CD4-positive, alpha-beta T cell (primary cell): ENCODE measurements at places on chromosomes 2 and 18.

GRCh38 chr2:29816651-29817050, 104.7 kb downstream of the ALK start:
- no peak for DNase-seq

DNA sequence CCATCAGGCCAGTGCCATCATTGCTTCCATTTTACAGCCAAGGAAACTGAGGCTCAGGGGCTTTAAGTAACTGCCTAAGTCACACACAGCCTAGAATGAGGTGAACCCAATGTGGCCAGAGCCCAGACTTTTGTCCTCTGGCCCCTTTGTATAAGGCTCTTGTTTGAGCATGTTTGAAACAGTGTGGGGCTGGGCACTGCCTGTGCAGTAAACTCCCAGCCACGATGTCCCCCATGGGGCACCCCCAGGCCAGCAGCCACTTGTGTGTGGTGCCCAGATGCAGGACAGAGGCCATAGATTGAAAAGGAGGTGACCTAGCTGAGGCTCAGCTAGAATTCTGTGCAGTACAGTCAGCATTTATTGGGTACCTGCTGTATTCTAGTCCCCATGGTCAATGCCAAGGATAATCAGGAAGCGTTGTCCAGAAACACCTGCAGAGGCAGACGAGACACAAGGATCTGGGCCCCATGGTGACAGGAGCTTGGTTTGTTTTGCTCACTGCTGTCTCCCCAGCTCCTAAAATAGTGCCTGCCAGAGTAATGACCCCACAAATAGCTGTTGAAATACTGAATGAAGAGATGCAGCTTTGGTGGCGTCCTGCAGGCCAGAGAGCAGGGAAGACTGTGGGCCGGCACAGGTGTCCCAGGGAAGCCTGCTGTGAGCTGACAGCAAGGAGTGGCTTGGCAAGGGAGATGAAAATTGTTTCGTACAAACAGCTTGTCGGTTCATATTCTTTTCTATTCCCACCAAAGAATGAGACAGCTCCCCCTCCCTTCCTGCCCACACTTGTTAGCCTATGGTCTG, 160.7 kb downstream of the LDLRAD4 start:
- DNase-seq = no peak

DNA sequence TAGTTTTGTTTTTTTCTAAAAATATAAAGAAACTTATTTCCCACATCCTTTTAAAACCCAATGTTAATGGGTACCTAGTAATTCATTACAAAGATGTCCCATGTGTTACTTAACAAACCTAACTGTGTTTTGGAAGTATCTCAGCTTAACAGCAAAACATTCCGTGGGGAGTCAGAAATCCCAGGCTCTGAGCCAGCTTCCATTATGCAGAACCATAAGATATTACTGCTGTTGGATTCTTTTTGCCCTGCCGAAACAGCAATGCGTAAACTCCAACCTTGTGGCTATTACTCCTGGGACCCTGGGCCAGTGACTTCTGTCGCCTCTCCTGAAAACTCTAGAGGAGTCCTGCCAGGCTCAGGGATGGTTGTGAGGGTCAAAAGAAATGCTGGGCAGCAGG, 174.1 kb downstream of the UXS1 start:
- no peak for DNase-seq

GRCh38 chr18:78984941-78985784, 5.5 kb downstream of the SALL3 start:
- DNase-seq = no peak

GRCh38 chr18:56470406-56471351, 167.7 kb downstream of the TXNL1 start:
- no peak for DNase-seq

DNA sequence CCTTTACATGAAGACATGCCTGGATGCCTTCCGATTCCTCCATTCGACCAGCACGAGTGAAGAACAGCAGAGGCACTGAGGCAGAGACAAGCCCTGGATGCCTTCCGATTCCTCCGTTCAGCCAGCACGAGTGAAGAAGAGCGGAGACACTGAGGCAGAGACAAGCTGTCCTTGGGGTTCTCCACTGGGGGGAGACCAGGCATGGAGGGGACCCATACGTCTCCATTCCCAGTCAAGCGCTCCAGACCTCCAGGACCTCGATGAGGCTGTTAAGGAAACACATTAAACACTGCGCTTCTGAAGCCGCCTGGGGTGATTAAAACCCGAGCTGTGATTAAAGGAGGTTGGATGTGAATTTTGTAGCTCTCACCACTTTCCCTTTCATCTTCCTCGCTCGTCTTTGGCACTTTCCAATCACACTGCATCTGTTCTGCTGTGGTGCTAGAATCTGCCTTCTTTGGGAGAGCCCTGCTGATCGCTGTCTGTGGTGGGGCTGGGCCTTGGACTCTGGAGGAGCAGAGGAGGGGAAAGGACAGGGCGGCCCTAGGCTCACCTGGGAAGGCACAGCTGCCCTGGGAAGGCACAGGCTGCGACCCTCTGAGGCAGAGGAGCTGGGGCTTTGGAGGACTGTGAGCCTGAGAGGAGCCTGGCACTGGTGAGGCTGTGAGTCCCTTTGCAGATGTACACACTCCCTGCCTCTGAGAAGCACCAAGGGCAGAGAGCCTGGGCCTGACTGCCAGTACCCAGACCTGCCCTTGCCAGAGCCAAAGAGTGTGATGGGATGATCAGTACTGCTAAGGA, 463.1 kb upstream of the HS6ST1 start:
- DNase-seq = no peak

DNA sequence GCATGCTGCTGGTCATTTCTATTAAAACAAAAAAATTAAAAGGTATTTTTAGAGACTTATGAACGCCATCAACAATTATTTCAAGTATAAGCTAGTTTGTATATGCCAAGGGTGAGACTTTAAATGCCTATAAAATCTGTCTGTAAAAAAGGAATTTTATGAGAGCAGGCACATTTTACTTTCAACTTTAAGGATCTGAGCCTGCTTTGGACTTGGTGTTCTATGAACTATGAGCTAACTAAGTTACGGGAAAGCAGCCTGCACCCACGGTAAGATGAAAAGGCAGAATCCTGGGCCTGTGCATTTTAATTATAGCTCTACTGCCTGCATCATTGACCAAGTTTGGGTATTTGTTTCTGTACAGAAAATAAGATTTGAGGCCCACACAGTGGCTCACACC, 95.4 kb downstream of the PLEKHM3 start:
- no peak for DNase-seq

DNA sequence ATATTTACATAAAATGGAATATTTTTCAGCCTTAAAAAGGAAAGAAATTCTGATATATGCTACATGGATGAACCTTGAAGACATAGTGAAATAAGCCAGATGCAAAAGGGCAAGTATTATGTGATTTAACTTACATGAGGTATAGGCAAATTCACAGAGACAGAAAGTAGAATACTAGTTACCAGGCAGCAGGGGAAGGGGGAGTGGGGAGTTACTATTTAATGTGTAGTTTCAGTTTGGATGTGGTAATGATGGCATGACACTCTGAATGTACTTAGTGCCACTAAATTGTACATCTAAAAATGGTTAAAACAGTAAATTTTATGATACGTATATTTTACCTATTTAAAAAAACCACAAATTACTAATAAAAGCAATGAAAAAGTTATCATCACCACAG, 12.1 kb downstream of the METTL4 start:
- no peak for DNase-seq

- DNase-seq = no peak
These were observed 8.2 kb downstream of the PER2 start for GRCh38 chr2:238280083-238280825.

DNA sequence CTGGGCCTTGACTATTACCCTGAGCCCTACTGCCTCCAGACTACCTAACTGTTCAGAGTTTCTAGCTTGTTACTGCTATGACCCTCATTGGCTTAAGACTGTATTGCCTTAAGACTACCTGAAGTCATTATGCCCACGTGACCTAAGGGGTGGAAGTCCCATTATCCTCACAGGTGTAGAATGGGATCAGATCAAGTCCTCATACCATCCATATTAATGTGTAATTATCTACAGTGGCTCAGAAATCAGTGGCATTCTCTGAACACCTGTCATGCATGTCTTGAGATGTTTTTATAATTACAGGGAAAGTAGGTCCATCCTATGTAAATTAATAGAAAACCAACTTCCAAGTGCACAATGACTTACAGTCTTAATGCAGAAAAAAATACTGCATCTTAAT, 124.0 kb upstream of the CDC42EP3 start:
- no peak for DNase-seq

- DNase-seq = no peak
These were observed 27.2 kb downstream of the CD28 start for GRCh38 chr2:203733684-203734083.

- DNase-seq = no peak
These were observed 43.4 kb upstream of the ASB18 start for GRCh38 chr2:236307641-236308040.

- peak; percentile 80 for DNase-seq
These were observed 49.9 kb downstream of the LPIN2 start for GRCh38 chr18:2963048-2963447.

- no peak for DNase-seq
These were observed 177.8 kb downstream of the BCL2 start for GRCh38 chr18:63141778-63142176.

DNA sequence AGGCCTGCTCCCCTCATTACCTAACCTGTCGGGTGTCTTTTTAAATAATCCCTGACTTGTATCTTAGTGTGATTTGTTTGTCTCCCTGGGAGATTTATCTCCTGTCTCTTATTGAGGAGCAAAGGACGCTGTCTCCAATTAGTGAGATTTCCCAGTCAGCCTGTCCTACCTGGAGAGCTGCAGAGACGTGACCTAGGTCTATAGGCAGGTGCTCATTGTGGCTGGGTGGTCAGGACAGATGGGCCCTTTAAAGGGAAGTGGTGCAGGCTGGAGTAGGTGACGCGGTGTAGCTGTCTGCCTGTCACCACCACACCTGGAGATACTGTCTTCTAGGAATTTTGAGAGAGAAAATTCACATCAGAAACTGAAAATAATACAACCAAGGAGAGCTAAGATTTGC, 28.0 kb downstream of the PLB1 start:
- no peak for DNase-seq

GRCh38 chr2:201854221-201854801, 48.0 kb downstream of the CDK15 start:
- no peak for DNase-seq

GRCh38 chr2:205766779-205767359, 84.6 kb downstream of the NRP2 start:
- DNase-seq = peak; percentile 39

DNA sequence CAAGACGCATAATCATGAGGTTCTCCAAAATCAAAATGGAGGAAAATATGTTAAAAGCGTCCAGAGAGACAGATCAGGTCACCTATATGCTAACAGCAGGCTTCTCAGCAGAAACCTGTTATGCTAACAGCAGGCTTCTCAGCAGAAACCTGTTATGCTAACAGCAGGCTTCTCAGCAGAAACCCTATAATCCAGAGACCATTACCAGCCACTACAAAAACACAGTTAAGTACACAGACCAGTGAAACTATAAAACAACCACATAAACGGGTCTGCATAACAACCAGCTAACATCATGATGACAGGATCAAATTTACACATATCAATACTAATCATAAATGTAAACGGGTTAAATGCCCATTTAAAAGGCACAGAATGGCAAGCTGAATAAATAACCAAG, 1548.4 kb upstream of the TMEFF2 start:
- no peak for DNase-seq

- no peak for DNase-seq
These were observed 118.8 kb upstream of the CDH19 start for GRCh38 chr18:66722671-66723070.

DNA sequence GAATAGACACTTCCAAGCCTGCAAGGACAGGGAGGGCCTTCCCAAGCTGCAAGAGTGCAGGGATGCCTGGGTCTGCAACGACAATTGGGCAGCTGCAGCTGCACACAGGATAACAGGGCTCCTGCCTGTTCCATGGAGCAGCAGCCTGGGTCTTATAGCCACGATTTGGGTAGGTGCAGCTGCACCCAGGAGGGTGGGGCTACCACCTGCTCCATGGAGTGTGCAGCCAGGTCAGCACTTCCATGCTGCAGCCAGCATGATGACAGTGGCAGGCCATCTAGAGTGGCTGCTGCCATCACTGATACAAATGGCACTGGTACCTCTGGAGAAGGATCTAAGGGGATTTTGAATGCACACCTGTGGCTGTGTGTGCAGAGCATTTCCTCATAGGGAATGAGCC, 528.5 kb downstream of the DSC3 start:
- DNase-seq = no peak

DNA sequence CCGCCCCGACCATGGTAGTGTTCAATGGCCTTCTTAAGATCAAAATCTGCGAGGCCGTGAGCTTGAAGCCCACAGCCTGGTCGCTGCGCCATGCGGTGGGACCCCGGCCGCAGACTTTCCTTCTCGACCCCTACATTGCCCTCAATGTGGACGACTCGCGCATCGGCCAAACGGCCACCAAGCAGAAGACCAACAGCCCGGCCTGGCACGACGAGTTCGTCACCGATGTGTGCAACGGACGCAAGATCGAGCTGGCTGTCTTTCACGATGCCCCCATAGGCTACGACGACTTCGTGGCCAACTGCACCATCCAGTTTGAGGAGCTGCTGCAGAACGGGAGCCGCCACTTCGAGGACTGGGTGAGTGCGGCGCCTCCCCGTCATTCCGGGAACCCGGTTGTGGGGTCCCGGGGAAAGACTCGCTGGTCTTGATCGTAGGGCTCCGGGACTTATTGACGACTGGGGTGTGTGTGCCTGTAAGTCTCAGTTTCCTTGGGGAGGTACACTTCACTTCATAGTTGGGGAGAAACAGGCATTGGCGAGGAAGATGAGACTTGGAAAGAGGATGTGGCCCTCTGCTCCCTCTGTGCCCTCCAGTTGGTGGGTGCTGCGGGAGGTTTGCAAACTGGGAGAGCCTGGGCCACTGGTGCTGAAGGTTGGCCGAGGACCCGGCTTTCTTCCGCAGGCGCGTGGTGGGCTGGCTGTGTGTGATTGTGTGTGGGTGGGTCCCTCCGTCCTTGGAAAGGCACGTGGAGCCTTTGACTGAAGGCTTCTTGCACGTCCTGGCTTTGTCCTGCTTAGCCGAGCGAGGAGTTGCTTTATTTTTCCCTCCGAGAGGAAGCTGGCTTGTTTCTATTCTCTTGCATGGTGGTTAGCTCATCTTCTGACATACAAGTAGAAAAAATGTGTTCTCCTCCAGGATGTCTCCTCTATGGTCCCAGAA, 886 bp downstream of the PRKCE start:
- DNase-seq = peak; percentile 24

DNA sequence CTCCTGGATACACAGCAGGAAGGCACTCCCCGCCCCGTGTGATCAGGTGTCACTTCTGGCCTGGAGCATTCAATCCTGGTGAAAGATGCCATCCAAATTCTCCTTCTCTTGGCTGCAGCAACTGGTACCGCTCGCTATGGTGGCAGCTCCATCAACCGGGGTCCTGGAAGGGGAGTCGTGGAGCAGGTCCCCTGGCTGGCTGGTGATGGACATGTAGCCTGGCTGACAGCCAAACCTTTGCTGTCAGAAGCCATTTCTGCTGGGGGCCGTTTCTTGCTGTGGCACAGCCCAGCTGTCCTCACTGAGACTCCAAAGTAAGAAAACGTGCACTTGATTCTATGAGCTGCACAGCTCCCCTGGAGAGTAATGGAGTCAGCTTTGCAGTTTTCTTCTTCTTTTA, 7.1 kb upstream of the CYS1 start:
- no peak for DNase-seq
